Neural crest cell (in vitro differentiated cells): ENCODE measurements at places on chromosomes 13 and 19.

- DNase-seq = no peak
Observed at GRCh38 chr13:95251641-95252040, 49.6 kb downstream of the ABCC4 start.

DNA sequence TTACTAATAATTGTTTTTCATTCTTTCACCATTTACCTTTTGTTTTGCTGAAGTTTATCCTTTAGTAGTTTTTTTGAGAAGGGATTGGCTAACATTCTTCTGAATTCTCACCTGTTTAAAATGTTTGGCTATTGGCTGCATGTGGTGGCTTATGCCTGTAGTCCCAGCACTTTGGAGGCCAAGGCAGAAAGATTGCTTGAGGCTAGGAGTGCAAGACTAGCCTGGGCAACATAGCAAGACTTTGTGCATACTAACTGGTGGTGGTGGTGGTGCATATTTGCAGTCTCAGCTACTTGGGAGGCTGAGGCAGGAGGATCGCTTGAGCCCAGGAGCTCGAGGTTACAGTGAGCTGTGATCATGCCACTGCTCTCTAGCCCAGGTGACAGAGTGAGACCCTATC is 27.5 kb upstream of the RNF113B start:
- no peak for DNase-seq

GRCh38 chr13:113928685-113929627 is 44.9 kb downstream of the C13orf46 start:
- DNase-seq = no peak

GRCh38 chr19:44847144-44848035 is 1.3 kb downstream of the NECTIN2 start:
- peak; percentile 20 for DNase-seq

- no peak for DNase-seq
Observed at GRCh38 chr13:35857769-35858168, 273.4 kb downstream of the DCLK1 start.

- DNase-seq = no peak
Observed at GRCh38 chr19:51546107-51546649, 14.7 kb upstream of the SIGLEC6 start.

GRCh38 chr19:6038634-6039405 is 60.9 kb upstream of the RANBP3 start:
- no peak for DNase-seq

DNA sequence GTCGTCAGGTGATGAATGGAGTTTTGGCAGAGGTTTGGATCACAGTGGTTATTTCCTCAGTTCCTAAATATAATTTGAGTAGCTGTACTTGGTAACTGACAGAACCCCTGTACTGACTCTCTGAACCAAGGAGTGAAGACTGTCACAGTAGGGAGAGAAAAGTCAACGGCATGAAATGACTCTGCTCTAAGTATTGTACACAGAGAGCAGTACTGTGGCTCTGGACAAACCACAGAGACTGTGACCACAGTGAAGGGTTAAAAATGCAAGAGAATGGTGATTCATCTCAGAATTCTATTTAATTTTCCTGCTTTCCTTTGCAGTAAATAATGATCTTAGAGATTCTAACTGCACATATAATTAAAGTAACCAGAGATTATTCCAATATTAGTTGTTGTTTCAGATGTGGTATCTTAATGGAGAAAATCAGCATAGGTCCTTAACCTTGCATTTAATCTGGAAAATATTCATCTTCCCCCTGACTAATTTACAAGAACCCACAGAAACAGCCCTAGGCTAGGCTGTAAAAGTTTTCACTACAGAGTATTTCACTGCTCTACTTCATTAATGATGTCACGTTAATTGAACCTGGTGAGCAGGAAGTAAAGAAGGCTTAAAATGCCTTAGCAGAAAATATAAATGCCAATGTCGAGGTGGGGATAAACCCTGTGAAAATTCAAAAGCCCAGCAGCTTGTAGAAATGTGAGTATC is 221.9 kb downstream of the LIG4 start:
- DNase-seq = no peak

- DNase-seq = no peak
Observed at GRCh38 chr19:47272448-47273312, 2.0 kb upstream of the INAFM1 start.

DNA sequence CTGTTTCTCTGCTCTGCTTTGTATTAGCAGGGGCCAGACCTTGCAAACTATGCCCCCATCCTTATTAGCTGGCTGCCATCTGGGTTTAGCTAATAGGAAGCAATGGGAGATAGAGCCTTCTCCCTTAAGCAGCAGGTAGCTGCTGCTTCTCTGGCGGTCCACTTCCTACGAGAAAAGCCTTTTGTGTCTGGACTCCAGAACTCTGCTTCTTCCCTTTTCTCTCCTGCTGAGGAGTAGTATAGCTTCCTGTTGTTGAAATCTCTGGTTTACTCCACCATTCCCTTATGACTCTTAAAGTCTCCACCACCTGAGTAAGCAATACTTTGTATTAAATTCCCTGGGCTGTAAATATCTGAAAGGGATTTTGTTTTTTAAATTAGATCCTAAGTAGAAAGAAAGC is 147.1 kb downstream of the DNAJC15 start:
- no peak for DNase-seq

DNA sequence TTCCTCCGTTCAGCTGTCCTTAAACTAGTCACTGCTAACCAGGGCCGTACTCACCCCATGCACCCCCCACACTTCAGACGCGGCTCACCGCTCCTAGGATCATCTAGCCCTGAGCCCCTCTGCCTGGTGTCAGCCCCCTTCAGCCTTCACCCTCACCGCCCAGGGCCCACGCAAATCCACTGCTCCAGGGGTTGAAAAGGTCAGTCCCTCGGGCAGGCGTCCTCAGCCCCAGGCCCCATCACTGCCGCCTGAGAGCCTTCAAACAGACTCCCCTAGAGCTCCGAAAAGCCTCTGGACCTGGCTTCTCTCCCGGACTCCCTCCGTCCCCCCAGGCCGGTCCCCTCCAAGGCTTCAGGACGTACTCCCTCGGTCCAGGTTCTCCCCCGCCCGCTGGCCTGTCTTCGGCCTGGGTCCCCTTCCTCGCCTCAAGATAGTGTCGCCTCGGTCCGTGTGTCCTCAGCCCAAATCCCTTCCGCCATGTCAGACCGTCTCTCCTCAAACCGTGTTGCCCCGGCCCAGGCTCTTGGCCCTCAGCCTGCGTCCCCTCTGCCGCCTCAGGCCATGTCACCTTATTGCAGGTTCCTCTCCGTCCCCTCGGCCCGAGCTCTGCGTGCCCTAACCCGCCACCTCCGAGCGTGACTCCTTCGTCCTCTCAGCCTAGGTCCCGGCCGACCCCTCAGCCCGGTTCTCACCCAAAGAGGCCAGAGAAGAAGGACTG is 553 bp downstream of the NAPA start:
- no peak for DNase-seq

- DNase-seq = no peak
Observed at GRCh38 chr13:40987606-40988280, 31.4 kb downstream of the ELF1 start.

DNA sequence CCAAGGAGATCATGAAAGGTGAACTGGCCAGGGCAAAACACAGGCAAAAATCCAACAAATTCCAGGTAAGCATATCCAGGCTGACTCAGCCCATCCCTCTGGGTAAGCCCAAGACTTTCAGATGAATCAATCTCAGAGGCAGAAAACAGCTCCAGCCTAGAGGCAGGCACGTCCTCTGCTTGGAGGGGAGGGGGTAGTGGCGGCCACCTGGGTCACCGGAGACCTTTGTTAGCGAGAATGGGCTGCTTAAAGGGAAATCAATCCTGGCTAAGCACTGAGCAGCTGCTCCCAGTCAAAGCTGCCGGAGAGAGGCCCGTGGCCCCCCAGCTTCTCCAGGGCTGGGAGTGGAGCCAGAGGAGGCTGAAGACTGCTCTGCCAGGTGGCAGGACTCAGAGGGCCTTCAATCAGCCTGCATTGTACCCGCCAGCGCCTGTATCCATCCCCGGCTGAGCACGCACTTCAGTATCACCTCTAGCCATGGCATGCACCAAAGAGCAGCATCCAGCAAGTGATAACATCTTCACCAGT is 48.2 kb downstream of the PIN1 start:
- no peak for DNase-seq

DNA sequence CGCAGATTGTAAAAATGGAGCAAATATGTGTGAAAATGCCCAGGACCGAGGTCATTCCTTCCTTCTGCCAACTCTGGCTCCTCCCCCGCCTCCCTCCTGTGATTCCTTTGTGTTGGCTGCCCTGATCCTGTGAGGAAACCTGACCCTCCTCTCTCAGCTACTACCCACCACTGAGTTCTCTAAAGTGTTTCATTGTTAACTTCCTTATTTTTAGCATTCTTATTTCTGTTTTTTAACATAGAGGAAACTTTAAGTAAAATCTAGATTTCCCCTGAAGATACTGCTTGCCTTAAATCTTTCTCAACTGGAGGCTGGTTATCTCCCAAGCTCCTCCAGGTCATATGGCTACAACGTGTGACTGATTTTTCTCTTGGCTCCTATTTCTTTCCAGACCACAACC is 21.7 kb upstream of the FBXL3 start:
- no peak for DNase-seq

- DNase-seq = no peak
Observed at GRCh38 chr19:3586707-3587346, 1.5 kb downstream of the GIPC3 start.

GRCh38 chr19:56491399-56491798 is 14.3 kb upstream of the ZNF667 start:
- DNase-seq = no peak

DNA sequence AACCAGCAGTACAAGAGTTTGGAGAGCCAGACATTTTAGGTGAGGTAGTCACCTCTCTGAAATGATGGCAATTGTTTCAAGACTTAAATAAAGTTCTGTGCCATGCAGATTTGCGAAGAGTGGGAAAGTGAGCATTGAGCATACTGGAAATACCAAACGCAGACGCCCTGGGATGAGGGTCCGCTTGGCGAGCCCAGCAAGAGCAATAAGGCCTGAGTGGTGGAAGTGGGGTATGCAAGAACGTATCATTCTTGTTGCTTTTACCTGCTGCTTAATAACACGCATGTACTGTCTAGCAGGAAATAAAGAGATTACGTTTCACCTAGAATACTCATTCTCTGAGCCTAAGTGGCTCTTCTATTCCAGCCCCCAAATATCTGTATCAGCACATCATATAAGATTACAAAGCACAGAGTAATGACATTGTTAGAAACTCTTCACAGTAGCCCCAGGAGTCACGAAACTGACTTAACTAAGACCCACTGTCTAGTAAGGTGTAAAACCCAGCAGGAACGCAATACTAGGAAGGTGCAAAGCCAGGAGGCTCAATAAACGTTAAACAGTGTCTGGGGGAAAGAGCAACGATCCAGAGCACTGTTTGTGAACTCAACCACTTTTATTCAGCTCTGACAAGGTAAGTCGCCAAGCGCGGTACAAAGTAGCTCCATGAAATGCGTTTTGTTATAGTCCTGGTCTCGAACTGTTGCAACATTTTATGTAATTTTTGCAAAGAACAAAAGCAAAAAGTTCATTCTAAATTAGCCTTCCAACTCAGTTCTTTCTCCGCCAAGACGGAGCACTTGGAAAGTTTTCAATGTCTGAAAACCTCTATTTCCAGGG is 1.2 kb downstream of the RCBTB2 start:
- no peak for DNase-seq

DNA sequence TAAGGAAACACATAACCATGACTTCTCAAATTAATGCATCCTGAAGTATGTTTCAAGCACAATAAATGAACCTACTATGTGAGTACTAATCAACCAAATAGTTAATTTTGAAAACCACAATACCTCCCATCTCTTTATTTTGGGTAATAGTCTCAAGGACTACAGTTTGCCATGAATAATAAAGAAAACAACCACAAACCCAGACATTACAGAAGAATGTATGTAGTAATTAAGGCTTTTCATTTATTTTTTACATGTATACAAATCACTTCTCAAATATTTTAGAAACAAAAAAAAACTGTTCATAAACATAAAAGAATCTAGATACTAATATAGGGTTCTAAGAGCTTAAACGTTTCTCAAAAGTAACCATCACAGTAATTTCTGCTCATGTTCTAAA is 6.8 kb downstream of the KATNAL1 start:
- no peak for DNase-seq

- DNase-seq = no peak
Observed at GRCh38 chr13:24858953-24859352, 95.0 kb downstream of the RNF17 start.
